ENCODE measurements at places on chromosomes 4 and X.
A peak's percentile ranks its signal among the peaks of the same experiment; 100 is the strongest.

GRCh38 chr4:183352546-183352945, 30.3 kb upstream of the CLDN24 start:
- DNase-seq = no peak

GRCh38 chr4:27066591-27066990, 205.9 kb downstream of the STIM2 start:
- DNase-seq = no peak

DNA sequence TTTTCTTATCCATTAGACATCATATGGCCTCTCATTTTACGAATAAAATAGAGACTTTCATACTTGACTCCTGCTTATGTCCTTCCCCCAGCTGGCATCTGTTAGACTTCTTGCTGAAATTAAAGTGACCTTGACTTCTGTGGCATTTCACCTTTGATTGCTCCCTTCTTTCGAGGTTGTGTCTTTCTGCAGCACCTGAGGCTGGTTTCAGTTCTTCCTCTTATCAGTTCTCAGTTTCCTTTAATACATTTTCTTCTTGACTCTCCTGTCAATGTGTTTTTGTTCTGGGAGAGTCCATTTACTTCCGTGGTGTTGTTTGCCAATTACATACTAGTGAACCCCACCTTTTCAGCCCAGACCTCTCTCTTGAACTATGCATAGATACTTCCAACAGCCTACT, 81.6 kb downstream of the RBPJ start:
- no peak for DNase-seq

GRCh38 chr4:84920617-84921016, 45.9 kb downstream of the WDFY3 start:
- no peak for DNase-seq

GRCh38 chr4:61994036-61994435, 793.9 kb downstream of the ADGRL3 start:
- DNase-seq = no peak

GRCh38 chr4:72109959-72110497, 78.2 kb downstream of the NPFFR2 start:
- no peak for DNase-seq

DNA sequence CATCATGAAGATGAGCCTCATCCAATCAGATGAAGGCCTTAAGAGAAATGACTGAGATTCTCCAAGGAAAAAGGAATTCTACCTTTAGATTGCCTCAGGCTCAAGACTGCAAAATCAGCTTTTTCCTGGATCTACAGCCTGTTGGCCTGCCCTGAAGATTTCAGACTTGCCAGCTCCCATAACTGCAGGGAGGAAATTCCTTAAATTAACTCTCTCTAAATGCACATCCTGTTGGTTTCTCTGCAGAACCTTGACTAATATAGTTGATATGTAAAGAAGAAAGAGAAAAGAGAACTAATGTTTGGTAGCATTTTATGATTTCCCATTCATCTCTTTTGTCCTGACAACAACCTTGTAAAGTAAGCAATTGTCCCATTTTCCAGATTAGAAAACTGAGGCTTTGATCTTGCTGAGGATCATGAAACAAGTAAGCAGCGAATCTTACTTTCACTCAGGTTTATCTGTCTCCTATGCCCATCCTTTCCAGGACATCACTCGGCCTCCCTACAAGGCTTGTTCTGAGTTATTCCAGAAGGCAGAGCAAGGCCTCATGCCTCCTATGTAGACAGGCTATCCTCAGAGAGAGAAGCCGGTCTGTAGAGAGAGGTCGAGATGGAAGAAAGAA, 115.0 kb upstream of the LDB2 start:
- DNase-seq = no peak

DNA sequence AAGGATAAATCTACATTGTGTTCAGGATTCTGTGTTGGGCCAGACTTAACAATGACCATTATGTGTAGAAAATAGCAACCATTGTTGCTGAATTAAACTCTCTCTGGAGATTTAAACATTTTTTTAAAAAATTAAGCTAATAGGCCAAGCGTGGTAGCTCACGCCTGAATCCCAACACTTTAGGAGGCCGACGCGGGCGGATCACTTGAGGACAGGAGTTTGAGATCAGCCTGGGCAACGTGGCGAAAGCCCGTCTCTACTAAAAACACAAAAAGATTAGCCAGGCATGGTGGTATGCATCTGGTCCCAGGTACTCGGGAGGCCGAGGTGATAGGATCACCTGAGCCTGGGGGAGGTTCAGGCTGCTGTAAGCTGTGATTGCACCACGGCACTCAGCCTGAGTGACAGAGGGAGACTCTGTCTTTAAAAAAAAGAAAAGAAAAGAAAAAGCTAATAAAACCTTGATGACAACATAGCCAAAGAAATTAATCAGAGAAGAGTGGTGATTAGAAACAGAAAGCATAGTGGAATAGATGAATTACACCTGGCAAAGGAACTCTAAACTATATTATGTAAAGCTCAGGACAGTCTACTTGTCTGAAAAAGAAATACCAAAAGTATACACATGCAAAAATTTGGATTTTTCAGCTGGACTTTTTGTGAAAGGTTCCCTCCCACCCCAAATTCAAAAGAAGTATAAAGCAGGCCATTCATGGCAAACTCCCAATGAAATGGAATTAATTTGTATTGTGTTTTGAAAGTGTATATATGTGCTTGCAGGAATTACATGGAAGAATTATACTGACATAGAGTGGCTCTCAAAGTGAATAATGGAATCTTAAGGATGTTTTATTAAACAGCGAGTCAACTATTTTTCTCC, 21.9 kb downstream of the PLS3 start:
- no peak for DNase-seq

DNA sequence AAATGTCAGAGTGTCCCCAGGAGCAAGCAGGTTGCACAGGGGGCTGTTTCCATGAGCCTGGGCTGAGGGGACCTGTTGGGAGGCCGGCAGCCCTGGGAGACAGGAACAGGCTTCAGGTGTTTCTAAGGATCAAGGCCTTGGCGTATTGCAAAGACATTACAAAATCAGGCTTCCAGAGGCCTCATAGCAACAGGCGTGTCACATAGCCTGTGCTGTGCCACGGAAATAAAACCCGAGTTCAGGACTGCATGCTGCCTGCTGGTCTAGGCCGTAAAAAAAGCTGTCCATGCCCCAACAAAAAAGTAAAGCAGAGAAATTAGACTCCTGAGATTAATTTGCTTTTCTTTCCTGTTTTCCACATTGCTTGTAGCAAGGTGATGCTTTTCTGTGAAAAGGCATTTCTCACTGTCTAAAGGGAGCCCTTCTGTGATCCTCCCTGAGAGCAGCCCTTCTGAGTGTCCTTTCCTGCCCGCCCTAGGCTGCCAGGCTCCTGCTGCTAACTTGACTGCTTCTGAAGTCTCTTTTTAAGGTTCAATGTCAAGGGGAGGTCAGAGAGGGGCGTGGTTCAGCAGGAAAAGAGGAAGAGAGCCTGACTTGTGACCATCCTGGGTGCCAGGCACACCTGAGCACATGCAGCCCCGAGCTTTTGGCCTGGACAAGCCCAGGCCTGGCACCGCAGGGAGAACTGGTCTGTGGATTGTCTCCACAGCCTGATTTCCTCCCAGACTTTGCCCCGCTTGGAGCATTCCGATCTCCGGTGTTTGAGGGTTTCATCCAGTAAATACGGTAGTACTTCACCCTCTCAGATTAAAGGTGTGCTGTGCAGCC, 21.3 kb downstream of the SHROOM2 start:
- DNase-seq = no peak

DNA sequence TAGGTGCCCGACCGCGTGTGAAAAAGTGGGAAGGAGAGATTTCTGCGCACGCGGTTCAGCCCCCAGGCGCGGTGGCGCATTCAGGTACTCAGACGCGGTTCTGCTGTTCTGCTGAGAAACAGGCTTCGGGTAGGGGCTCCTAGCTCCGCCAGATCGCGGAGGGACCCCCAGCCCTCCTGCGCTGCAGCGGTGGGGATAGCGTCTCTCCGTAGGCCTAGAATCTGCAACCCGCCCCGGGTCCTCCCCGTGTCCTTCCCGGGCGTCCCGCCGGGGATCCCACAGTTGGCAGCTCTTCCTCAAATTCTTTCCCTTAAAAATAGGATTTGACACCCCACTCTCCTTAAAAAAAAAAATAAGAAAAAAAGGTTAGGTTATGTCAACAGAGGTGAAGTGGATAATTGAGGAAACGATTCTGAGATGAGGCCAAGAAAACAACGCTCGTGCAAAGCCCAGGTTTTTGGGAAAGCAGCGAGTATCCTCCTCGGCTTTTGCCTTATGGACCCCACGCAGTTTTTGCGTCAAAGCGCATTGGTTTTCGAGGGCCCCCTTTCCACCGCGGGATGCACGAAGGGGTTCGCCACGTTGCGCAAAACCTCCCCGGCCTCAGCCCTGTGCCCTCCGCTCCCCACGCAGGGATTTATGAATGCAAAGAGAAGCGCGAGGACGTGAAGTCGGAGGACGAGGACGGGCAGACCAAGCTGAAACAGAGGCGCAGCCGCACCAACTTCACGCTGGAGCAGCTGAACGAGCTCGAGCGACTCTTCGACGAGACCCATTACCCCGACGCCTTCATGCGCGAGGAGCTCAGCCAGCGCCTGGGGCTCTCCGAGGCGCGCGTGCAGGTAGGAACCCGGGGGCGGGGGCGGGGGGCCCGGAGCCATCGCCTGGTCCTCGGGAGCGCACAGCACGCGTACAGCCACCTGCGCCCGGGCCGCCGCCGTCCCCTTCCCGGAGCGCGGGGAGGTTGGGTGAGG, 3.7 kb downstream of the SHOX start:
- DNase-seq = no peak

GRCh38 chr4:10239982-10240654, 123.5 kb upstream of the WDR1 start:
- no peak for DNase-seq

DNA sequence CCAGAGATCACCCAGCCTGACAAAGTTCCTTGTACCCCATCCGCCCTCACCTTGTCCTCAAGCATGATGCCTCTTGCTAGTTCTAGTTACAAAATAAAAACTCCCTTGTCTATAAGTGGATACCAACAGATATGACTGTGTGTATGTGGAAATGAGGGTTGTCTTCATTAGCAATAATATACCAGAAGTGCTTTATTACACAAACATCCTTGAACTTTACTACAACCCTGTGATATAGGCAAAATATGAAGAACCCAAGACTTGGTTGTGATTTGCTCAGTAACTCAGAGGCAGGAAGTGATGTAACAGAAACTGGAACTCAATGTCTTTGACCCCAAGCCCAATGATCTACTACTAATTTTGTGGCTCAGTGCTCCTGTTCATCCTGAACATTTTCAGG, 97.6 kb downstream of the AKAP4 start:
- no peak for DNase-seq

GRCh38 chr4:38343608-38344007, 320.4 kb upstream of the KLF3 start:
- no peak for DNase-seq

DNA sequence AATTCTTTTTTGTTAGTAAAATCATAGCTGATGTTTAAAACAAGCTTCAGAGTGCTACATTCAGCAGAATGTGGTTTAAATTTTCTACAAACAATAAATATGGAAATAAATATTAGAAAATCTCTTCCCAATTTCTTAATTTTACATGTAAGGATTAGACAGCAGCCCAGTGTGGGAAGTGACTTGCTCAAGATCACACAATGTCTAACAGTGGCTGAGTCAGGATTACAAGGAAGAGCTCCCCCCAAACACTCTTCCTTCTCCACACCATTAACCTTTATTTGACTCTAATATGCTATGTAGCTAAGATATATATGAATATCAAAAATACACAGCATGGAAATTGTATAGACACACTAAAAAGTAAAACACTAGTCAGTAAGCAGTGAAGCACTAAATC, 59.5 kb downstream of the SLC10A7 start:
- DNase-seq = no peak

DNA sequence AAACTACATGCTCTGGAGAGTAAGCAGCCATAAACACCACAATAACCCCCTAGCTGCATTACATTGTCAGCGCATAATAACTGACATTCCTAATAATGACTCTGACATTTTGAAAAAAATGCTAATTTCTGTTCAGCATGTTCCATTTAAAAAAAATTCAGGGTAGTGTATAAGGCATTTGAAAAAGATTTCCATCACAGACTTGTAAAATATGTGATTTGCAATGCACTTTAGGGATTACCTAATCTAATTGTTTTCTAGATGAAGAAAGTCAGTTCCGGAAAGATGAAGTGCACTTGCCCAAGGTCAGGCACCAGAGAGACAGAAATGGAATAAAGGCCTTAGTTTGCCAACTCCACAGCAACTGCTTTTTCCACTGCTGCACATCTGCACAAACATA, 55.3 kb downstream of the FANCB start:
- no peak for DNase-seq

GRCh38 chr4:55721651-55722050, 85.6 kb upstream of the NMU start:
- no peak for DNase-seq

GRCh38 chr4:89837385-89837992, 528 bp upstream of the SNCA start:
- DNase-seq = peak; percentile 73

DNA sequence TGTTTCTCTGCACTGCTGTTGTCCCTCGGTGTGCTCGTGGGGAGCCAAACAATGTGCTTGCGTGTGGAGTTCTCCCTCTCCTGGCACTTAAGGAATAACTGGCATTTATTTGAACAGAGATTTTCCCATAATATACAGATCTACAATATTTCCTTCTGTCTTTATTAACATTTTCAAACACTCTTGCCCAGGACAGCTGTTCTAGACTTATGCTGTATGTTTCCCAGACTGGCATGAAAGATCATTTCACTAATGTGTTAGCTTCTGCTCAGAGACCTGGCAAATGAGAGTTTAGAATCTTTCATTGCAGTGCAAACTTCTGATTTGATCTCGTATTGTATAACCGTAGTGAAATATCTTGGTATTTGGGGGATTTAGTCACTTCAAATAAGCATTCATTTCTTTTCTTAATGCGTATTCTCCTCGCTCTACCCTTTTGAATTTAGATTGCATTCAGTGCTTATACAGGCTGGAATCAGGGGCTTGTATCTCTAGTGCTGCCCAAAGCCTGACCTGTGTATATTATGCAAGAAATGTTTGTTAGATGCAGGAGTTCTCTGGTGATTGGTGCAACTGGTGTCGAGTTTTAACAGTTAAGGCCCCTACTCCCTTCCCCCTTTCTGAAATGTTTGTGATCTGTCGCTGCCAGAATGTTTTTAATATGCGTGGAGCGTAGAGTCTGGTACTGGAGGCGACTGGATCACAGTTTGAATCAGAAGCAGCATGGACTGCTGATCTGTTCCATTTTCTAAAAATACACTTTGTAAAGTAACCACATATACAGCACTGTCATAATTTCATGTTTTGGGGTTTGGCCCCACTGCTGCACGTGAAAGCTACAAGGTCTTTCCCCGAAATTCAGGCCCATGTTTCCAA, 326.3 kb downstream of the ARHGAP10 start:
- DNase-seq = peak; percentile 50

- peak; percentile 54 for DNase-seq
Observed at GRCh38 chr4:76430519-76431388, 4.3 kb upstream of the SHROOM3 start.

DNA sequence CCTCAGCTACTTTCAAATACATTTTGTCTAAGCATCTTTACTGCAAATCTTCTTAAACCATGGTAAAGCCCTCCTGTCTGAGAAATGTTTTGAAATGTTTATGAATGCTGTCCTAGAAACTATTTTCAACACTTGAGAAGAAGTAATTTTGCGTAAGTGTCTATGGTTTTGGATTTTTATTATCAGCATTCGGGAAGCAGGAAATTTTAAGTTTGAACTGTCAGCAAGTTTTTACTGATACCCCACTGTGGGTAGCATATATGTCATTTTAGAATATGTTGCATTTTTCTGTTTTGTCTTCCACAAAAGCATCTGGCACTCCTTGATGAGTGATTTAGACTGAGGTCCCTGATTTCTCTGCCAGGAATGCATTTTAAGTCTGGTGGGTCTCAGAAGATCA, 302.4 kb upstream of the GIMD1 start:
- no peak for DNase-seq

Data from midbrain (tissue), 1 donor.